ENCODE measurements at places on chromosomes 12 and 14.
A peak's percentile ranks its signal among the peaks of the same experiment; 100 is the strongest.

- DNase-seq, result no peak
Observed at GRCh38 chr12:93743229-93743998, 66.2 kb downstream of the CRADD start.

DNA sequence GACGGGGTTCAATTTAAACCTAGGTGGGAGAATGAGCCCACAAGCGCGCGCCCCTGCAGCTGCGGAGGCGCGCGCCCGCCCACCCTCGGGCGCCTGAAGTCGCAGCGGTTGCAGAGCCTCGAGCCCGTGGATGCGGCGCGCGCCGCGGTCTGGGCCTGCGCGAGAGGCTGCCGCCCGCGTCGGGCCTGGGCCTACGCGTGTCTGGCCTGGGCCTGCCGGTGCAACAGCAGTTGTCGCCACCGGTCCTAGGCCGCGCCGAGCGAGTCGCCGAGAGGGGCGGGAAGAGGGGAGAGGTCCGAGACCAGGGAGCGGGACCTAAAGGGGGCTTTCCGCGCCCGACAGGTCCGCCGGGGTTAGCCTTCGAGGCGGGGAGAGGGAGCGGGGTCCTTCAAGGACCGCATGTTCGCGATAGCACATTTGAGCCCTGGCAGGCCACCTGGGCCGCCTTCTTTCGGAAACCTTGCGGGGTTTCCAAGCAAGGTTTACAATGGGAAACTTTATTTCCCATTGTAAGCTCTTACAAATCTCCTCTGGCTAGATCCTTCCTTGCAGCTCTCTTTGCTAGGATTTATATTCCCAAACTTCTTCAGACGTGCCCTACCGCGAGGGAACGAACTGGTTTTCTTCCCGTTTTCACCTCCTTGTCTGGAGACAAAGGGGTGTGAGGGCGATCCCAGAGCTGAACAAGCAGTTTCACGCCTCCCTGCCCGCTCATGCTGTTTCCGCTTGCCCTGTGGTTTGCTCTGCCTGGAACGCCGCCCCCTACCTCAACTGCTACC is 6.8 kb downstream of the SIX6 start:
- DNase-seq, result no peak

DNA sequence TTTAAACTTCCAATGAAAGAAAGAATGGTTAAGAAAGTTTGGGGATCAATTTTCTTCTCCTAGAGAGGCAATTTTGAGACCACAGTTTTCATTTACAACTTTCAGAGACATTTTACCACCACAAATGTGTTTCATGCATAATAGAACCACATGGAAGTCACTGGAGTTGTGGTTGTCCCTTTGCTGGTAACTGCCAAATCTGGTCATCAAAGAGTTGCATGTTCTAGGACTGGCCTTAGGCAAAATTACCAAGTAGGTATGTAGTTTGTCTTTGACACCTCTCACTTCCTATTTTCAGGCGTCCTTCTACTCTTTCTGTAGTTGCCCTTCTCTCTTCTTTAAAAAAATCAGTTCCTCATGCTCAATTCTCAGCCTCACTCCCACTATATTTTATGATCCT is 54.3 kb upstream of the TMX1 start:
- no peak for DNase-seq

GRCh38 chr14:92660571-92660970 is 87.9 kb downstream of the LGMN start:
- DNase-seq, result no peak

DNA sequence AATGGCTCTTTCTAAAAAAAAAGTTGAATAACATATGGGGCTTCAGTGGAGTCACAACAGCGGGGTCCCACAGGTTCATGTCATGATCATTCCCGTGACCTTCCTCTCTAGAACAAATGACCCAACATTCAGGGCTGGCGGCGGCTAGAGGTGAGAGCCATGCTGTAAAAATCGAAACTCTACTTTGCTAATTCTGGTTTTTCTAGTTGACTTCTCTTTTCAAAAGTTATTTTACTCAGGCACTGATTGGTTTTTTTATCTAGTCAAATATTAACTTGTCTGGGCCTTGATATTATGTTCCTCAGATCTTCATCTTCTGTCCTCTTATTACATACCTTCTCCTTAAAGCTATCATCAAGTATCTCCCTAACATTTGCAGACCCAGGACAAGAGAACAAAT is 402.9 kb upstream of the SOX5 start:
- DNase-seq, result no peak

DNA sequence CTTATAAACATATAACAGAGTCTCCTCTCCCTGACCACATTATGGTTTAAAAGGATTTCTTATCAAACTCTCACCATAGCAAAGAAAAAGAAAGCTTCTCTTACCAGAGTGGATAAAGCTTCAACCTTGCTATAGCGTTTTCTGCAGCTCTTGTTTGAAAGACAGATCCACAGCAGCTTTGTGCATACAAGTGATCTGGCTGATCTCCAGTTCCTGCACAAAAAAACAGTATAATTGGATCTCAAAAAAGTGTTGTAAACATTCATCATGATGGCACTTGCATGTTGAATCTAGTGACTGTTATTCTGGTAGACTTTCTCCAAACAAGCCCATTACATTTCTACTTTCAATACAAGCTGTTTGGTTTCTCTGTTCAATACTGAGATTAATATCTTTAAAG is 178.9 kb upstream of the MGAT4C start:
- DNase-seq, result no peak

DNA sequence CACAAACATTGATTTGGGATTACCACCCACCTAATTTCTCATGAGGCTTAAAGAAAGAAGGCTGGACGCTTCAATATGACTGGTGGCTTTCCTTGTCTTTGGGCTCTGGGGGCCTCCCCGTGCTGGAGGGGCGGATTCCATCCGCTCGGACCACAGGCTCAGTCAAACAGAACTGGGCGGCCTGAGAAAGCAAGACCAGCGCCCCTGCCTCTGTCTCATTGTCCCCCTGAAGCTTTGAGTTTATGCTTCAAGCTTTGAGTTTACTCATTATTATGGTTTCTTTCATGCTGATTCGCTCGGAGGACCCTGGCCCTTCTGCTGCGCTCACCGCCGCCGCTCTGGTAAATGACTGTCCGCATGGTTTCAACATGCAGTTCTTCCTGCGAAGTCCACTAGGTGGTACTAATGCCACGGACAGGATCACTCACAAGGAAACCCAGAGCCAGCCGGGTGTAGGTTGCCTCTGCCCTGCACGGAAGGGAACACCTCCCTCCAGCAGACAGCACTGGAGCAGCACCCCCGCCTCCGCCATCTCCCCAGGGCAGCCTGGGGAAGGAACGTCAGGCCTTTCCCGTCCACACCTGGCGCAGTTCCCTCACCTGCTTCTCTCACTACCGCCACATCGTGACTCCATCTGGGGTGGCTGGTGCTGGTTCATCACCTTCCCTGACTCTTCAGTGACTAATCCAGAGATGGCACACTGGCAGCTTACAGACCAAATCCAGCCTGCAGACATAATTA is 13.2 kb upstream of the TIGAR start:
- DNase-seq, result peak; percentile 52

GRCh38 chr14:73719361-73719760 is 5.2 kb upstream of the PNMA1 start:
- DNase-seq, result no peak

GRCh38 chr14:30620178-30620577 is 1.9 kb upstream of the SCFD1 start:
- DNase-seq, result no peak

GRCh38 chr12:115362339-115362976 is 678.5 kb upstream of the TBX3 start:
- DNase-seq, result no peak

GRCh38 chr12:92641291-92641690 is 61.5 kb upstream of the PLEKHG7 start:
- no peak for DNase-seq

- DNase-seq, result no peak
Observed at GRCh38 chr12:103846415-103846814, 5.4 kb upstream of the NT5DC3 start.

- DNase-seq, result no peak
Observed at GRCh38 chr14:32906672-32907071, 32.0 kb upstream of the NPAS3 start.

DNA sequence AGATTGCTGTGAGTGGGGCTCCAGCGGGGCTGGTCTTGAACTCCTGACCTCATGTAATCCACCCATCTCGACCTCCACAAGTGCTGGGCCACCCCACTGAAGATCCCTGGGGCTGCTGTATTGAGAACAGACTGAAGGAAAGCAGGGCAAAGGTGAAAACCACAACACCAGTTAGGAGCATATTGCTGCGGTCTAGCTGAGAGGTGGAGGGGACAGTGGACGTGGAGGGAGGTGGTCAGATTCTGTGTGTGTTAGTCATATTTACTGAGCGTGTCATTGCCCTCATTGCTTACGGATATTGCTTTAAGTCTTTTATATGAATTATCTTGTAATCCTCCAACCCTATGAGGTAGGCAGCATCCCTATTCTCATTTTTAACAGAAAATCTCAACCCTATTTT is 69.0 kb upstream of the OVCH1 start:
- DNase-seq, result no peak

DNA sequence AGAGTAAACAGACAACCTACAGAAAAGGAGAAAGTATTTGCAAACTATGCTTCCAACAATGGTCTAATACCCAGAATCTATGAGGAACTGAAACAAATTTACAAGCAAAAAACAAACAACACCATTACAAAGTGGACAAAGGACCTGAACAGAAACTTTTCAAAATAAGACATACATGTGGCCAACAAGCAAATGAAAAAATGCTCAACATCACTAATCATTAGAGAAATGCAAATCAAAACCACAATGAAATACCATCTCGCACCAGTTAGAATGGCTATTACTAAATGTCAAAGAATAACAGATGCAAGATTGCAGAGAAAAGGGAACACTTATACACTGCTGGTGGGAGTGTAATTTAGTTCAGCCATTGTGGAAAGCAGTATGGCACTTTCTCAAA is 125.8 kb downstream of the C12orf42 start:
- no peak for DNase-seq

DNA sequence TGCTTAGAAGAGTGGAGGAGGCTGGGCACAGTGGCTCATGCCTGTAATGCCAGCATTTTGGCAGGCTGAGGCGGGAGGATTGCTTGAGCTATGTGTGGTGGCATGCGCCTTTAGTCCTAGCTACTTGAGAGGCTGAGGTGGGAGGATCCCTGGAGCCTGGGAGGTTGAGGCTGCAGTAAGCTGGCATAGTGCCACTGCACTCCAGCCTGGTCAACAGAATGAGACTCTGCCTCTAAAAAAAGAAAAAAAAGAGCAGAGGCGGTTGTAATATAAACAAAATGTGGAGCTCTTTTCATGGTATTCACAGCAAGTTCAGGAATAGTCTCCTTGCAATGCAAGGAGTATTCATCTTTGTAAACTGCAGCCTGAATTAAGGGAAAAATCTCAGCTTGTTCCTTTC is 27.2 kb downstream of the ARID2 start:
- no peak for DNase-seq

- no peak for DNase-seq
Observed at GRCh38 chr12:29486972-29487371, 10.5 kb downstream of the OVCH1 start.

DNA sequence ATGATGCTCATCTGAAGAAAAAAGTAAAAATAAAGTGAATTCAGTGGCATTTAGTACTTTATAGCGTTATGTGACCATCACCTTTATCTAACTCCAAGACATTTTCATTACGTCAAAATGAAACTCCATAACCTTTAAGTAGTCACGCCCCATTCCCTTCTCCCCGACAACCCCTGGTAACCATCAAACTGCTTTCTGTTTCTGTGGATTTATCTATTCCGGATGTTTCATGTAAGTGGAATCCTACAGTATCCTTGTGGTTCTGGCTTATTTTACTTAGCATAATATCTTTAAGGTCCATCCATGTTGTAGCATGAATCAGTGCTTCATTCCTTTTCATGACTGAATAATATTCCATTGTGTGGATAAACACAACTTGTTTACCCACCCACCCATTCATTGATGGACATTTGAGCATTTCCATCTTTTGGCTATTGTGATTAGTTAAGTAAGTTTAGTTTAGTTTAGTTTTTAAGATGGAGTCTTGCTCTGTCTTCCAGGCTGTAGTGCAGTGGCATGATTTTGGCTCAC is 18.5 kb upstream of the MAP1LC3B2 start:
- no peak for DNase-seq

DNA sequence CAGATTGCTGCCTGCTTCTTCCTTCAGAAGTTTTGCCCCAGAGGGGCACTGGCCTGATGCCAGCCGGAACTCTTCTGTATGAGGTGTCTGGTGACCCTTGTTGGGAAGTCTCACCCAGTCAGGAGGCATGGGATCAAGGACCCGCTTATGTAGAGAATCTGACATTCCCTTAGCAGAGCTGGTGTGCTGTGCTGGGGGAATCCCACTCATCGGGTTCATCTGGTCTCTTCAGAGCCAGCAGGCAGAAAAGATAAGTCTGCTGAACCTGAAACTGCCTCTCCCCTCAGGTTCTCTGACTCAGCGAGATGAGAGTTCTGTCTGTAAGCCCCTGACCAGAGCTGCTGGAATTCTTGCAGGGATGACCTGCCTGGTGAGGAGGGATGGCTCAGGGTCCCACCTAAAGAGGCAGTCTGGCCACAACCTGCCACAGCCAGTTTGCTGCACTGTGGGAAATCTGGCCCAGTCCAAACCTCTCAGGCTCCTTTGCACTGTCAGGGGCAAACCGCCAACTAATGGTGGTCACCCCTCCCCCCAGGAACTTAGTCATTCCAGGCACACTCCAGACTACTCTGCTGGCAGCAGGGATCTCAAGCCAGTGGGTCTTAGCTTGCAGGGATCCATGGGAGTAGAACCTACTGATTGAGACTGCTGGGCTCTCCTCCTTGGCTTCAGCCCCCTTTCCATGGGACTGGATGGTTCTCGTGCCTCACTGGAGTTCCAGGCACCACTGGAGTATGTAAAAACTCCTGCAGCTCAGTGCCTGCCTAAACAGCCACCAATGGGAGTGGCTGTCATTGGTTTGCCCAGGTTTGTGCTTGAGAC is 4.1 kb downstream of the CLEC2D start:
- DNase-seq, result peak; percentile 80

DNA sequence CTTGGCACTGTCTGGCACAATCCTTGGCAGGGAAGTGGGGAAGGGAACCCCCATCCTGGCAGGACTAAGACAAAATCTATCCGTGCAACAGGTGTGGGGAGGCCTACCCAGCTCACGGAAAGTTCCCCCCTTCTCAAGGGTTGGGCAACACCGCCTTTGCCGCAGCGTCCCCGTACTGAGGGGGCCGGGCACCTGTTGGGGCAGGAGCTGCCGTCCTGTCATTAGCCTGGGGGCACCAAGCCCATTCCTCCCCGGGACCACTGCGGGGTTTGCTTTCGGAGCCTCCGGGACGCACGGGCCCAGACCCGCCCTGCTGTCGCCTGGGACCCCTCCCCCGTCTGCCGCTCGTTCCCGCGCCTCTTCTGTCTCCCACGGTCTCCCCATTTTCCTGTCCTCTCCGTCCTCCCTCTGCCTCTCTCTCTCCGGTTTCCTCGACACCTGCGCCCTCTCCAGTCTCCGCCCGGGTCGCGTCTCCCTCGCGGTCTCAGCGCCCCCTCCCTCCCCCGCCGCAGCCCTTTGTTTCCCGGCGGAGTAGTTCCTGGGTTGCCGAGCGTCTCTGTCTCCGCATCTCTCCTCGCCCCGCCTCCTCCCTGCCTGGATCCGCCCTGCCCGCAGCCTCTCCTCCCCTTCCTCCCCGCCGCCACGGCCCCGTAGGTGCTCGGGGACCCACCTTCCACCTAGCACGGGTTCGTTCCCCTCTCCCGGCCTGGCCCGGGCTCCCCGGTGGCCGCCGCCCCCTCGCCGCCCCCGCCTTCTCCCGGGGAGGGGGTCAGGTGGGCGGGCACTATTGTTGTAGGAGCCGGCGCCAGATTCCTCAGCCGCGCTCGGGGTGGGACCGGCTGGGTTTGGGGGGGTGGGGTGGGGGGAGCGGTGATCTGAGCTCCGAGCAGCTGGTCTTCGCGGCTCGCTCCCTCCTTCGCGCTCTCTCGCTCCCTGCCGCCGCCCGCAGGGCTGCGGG is at the start of gene CACNB3:
TSS of gene CACNB3 (plus strand) at position 624 of the 958 bp plus-strand sequence. CDS start 434 bp downstream, outside the sequence.
- no peak for DNase-seq

Data from AG09309 (cell line).